Umbilical cord (tissue), 2 donors: ENCODE measurements at places on chromosomes 4 and X. TPM values are rescaled to one million over a fixed set of nuclear protein-coding genes. Genes with fewer than 3 reads are reported as not detected.

EGFL6 gene
- total RNA-seq = 95.3 TPM

CDX4 gene
- not detected for total RNA-seq

CEP44 gene
- total RNA-seq = 33.7 TPM

MAP3K15 gene
- not detected for total RNA-seq

MAGEC1 gene
- total RNA-seq = 0.48 TPM

SPATA4 gene
- total RNA-seq = 0.72 TPM

C4orf50 gene
- total RNA-seq = 1.4 TPM

TRIML2 gene
- total RNA-seq = not detected

TMEM31 gene
- not detected for total RNA-seq

SHISA3 gene
- total RNA-seq = 0.48 TPM

DIAPH2 gene
- total RNA-seq = 14.4 TPM

LRPAP1 gene
- total RNA-seq = 68.1 TPM

SPANXA2 gene
- total RNA-seq = not detected
